ENCODE measurements at places on chromosomes 16 and 17.

DNA sequence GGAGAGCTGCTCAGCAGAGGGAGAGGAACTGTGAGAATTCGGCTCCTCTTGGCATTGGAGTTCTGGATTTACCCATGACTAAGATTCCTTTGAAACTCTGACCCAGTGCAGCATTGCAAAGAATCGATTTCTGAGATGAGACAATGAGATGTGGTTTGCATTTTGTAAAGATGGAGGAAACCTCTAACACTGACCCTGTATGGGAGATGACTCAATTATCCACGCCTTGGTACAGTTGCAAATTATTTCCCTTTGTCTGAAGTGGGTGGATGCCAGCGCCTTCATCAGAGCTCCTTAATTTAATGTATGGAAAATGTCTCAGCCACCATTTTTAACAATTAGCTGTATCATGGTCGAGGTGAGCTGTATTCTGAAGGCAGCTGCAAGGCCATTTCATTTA, 53.4 kb downstream of the NUP93 start:
- DNase-seq: no peak

DNA sequence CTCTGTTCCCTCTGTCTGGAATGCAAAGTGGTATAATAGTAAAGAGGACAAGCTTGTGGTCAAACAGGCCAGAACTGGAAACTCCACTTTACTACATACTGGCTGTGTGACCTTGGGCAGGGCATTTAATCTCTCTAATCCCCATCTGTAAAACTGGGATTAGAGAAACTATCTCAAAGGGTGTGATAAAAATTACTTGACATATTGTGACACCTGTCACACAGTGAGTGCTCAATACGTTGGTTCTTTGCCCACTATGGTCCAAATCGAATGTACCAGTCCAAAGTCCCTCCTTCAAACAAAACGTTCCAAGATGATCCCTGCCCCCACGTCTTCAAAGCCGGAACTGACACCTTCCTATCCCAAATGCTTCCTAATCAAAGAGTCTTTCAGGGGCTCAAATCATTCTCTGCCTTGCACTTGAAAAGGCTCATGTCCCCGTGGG, 734 bp downstream of the PGAP3 start:
- DNase-seq: no peak

GRCh38 chr16:58578642-58579041, 51.0 kb downstream of the CNOT1 start:
- no peak for DNase-seq

GRCh38 chr17:28598389-28598788, 436 bp downstream of the SPAG5 start:
- DNase-seq: no peak

DNA sequence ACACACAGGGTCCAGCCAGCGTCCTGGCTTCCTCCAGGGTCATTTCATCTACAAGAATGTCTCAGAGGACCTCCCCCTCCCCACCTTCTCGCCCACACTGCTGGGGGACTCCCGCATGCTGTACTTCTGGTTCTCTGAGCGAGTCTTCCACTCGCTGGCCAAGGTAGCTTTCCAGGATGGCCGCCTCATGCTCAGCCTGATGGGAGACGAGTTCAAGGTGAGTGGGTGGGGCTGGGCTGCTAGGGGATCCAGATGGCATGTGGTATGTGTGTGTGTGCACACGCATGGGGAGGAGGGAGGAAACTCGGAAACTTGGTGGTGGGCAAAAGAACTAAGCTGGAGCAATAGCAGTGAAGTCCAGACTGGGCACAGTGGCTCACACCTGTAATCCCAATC, 11.5 kb downstream of the CETP start:
- no peak for DNase-seq

DNA sequence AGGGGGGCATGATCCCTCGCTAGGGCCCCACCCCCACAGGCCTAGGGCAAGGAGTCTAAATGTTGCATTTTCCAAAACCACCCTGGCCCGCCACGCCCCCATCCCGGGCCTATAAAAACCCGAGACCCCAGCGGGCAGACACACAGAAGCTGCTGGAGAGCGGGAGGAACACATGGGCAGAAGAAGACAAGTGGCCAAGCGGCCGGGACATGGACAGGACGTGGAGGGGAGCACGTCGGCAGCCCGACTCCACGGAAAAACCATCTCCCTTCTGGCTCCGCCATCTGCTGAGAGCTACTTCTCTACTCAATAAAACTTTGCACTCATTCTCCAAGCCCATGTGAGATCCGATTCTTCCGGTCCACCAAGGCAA, 34.1 kb upstream of the ENPP7 start:
- no peak for DNase-seq

DNA sequence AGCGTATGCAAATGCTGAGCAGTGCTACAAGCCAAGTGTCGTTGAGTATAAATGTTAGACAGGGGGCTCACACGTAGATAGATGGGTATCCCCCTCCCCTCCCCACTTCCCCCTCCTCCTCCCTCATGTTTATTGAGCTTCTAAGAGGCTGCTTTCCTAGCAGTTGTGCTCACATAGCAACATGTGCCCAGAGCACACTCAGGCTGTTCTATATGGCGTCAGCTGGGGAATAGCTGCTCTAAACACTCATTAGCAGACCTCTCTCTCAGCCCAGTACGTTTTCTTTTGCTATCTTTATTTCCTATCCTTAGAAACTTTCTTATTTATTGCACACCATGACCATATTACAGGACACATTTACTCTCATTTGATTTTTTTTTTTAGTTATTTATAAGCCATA, 1.8 kb downstream of the KCNJ2 start:
- DNase-seq: no peak

DNA sequence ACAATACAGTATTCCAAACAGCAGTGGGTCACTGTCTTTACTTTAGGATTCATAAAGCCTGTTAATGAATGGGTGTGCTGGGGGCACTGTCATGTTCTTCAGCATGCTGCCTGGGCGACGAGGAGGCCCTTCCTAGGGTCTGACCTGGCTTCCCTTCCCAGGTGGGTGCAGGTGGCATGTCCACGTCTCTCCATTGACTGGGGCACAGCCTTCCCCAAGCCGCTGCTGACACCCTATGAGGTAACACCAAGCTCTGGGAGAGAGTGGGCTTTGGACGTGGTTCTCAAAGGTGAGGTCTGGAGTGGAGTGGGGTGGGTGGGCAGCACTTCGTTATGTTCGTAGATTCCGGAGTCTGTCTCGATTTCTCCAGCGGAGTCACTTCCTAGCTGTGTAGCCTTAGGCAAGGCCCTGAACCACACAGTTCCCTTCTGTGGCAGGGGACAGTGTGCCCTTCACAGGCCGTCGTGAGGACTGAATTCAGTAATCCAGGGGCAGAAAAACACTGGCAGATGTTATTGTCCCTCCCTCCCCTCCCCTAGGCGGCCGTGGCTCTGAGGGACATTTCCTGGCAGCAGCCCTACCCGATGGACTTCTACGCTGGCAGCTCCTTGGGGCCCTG, 771 bp upstream of the OVCA2 start:
- no peak for DNase-seq

- no peak for DNase-seq
Observed at GRCh38 chr17:35684055-35684802, 47.2 kb upstream of the RASL10B start.

DNA sequence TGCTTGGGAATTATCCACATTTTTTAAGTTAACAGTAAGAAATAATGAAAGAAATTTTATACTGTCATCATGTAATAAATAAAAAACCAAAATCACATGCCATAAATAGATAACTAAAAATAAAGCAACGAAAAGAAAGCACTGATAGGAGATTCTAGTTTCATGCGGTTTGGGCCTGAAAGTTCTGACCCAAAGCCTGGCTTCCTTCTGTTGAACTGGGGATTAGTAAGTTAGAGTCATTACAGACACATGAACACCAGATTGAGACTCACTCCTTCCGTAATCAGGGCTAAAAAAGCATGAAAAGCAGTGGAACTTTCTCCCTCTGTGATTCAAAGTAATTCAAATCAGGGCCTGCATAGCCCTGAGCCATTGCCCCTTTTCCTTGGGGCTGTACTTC, 13.2 kb upstream of the SLC6A2 start:
- no peak for DNase-seq

GRCh38 chr16:27083861-27084261, 17.1 kb downstream of the C16orf82 start:
- no peak for DNase-seq

DNA sequence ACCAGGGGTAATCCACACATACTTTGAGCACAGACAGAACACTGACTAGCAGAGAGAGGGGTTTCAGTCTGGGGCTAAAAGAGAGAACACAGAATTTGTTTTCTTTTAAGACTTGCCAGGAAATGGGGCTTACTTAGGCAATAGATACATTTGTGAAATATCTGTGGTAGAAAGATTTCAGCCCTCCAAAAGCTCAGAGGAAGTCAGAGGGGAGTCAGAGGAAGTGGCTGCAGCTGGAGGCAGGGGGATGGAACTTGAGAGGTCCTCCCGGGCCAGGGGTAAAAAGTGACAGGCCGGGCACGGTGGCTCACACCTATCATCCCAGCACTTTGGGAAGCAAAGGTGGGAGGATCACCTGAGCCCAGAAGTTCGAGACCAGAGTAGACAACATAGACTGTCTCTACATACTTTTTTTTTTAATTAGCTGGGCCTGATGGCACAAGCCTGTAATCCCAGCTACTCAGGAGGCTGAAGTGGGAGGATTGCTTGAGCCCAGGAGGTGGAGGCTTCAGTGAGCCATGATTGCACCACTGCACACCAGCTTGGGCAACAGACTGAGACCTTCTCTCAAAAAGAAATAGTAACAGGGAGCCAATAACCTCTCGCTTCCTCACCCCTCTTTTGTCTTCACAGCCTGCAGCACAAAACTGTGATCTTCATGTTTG, 49.9 kb downstream of the NLRC5 start:
- DNase-seq: no peak

- no peak for DNase-seq
Observed at GRCh38 chr17:21039839-21040575, 2.8 kb downstream of the USP22 start.

DNA sequence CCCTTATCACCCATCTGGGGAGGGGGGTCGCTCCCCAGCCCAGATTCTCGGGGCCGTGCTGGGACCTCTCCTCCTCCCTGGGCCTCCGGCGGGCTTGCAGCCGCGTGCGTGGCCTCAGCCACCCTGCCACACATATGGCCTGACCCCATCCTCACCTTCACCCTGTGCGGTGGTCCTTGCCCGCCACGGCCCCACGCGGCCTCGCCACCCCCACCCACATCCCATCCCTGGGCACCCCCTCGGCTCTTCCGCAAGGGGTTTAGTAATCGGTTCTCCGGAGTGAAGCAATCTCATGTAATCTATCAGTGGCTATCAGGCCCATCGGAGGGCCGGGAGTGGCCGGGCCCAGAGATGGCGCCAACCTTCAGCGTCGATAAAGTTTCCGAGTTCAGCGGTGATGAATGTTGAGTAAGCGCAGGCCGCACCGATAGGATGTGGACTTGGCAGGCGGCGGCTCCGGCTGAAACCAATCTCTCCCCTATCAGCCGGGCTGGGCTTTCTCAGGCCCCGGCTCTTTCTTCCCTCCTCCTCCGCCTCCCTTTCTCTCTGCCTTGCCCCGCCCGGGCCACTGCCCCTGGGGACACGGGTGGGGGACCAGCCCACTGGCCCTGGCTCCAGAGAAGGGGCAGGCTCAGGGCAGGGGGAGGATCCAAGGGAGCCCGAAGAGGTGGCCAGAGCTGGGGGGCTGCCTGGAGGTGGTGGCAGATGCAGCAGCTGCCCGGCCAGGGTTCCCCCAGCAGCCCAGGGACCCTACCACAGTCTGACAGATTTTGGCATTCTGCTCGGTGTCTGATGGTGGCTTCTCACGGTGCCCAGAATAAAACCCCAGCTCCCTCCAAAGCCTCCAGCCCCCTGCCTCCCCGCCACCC, 20.8 kb downstream of the ZFPM1 start:
- DNase-seq: no peak

- DNase-seq: no peak
Observed at GRCh38 chr17:21177854-21178600, 35.9 kb downstream of the TMEM11 start.

DNA sequence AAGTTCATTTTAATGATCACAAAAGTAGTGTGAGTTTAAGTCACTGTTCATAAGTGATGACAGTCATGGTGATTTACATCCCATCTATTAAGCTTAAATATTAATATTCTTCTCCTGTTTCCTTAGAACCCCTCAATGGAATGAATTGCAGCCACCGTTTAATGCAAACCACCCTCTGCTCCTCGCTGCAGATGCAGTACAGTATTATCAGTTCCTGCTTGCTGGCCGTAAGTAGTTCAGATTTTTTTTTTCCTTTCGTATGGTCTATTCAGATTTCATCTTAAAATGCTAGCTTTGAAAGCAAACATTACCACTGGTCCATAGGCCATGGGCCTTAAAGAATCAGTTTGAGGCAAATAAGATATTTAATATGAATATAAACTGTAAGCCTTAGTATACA, 359.0 kb upstream of the TBX2 start:
- no peak for DNase-seq

DNA sequence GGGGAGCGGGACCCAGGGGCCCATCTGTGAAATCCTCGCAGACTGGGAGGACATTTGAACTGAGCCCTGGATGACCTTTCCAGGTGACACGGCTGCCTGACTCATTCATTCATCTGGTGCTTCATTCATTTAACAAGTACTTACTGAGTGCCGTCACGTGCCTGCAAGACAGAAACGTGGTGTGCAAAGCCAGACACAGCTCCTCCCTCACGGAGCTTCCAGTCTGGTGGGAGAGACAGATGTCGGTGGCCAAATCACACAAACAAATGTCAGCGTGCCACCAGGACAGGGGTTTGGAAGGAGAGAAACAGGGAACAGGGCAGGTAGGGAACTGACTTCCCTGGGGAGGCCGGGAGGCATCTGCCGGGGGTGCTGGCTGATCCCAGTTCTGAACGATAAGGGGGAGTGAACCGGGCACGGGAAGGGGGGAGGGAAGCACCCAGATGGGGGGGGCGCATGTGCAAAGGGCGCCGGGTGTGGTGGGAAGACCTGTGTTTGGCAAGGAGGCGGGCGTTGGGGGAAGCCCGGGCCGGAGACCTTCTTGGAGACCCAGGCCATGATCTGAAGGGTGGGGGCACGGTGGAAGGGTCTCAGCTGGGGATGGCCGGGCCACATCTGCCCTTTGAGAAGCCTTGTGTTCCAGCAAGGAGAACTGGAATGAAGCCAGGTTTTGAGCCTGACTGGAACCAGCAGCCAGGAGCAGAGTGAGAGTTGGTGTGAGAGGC, 93.6 kb upstream of the CIBAR2 start:
- no peak for DNase-seq

DNA sequence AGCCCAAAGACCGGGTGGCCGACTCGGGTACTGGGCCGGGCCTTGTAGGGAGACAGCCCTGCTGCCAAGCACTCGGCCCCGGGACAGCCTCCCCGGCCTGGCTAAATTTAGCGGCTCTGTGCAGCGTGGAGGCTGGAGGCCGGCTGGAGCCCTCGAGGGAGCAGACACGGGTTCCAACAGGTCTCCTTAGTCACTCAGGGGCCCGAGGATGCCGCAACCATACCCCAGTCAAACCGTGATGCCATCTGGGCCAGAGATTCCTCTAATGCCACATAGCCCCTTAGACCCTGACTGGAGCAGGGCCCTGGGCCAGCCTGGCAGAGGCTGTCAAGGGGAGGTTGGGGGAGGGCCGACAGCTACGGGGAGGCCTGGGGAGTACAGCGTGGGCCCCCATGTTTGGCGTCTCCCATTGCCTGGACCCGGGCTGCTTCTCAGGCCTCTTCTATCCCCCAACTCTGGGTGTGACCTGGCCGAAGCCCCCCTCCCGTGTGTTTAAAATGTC, 2.9 kb upstream of the P2RX1 start:
- no peak for DNase-seq
